ENCODE measurements at places on chromosomes 5 and 9.

DNA sequence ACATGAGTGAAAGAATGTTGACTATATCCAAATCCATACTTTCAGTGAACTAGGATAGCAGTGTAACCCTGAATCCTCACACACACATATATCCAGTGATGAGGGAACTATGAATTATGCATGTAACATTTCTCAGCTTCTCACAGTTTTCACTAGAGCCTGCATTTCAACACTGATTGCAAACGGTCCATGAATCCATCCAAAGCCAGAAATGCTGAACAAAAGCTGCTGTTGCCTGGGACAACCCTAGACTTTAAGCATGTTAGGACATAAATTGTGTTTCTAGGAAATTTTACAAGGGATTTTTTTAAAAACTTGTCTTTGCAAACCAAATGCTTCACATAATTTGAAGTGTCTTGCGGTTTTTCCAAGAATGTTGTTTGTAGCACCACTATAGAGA lies 2010.0 kb upstream of the WWC1 start:
- DNase-seq, result no peak

GRCh38 chr9:117073539-117074341 lies 341.1 kb downstream of the ASTN2 start:
- DNase-seq, result peak; percentile 57

DNA sequence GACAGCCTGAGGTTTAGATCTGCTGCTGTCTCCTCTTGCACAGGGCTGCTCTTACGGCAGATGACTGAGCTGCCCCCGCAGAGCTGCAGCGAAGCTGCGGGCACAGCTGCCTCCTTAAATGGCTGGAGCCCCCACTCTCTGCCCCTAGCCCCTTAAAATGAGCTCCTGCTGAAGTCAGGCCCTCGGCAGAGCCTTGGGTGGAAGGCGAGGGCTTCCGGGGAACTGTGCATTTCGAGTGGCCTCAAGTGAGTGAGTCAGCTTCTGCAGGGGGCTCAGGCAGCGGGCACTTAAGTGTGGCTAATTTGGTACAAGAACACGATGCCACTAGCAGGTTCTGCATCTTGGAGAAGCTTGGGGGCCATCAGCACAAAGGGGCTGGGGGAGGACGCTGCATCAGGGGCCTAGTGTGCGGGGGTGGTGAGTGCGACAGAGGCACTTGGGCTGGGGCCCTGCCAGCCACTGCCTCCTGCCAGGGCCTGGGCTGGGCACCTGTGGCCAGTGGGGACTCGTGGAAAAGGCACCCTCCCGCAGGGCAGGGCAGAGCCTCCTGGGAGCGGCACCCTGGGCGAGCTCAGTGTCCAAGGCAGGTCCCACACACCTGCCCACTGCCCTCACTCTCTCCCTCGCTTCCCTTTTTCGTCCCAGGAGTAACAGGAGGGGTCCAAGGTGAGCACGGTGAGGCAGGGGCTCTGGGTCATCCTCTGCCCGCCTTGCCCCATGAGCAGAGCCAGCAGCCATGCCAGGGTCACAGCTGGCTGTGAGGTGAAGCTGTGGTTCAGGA lies 28.8 kb upstream of the RNU6ATAC start:
- no peak for DNase-seq

GRCh38 chr5:13946111-13946510 lies 1.6 kb upstream of the DNAH5 start:
- peak; percentile 79 for DNase-seq

DNA sequence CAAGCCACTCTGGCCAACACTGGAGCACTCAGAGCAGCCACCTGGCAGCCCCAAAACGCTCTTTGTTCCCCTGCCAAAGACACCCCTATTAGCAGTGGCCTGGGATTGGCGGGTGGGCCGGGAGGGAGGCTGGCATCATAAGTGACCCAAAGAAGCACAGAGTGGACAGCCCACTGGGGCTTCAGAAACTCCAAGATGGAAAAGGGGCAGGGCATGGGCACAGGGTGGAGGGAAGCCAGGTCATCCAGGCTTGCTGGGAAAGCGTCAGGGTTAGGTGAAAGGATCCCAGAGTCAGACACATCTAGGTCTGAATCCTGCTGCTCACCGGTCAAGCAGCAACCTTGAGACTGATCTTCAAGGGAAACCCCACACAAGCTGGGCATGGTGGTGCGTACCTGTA lies 14.8 kb downstream of the EEIG1 start:
- no peak for DNase-seq

DNA sequence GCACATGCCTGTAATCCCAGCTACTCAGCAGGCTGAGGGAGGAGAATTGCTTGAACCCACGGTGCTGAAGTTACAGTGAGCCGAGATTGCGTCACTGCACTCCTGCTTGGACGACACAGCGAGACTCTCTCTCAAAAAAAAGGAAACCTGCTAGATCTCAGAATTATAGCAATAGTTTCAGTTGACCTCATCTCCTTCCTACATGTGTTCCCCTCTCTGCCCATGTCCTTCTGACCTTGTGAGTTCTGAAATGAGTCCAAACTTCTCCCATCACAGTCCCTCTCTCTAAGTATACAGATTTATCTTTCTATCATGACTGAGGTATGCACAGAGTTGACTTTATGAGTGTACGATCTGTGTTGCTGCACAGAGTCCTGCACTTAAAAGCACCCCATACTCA lies 44.6 kb upstream of the SHOC1 start:
- DNase-seq, result no peak

GRCh38 chr5:16963821-16964220 lies 27.7 kb upstream of the MYO10 start:
- DNase-seq, result peak; percentile 16

- no peak for DNase-seq
These were observed 73.0 kb upstream of the OLFM1 start for GRCh38 chr9:135014311-135015010.

DNA sequence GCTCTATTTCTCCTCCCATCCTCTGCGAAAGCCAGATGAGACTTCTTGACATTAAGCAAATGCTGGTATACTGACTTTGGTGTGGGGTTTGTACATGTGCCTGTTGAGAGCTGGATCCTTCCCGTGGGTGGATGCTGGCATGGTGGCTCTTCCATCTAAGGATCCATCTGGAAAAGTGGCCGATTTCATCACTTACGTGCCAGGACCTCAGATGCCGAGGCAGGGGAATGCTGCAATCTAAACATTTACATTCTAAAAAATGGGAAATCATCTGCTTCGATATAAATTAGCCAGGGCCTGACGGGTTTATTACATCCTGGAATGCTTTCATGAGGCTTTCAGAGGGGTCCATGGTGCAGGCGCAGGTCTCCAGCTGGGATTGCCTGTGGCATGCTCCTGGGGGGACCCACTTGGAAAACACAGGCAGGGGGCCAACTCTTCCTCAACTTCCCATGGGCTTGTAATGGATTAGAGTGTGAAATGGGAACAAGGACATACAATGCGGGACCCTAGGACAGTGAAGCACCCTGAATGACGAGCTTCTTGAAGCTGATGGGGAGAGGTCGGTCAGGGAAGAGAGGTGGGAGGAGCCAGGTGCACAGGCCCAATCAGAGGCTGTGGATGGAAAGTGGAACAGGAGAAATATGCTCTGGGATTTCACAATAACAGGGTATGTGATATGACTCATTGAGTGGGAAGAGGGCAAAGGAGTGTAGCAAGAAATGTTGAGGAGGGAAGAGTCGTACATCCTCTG lies 105.5 kb upstream of the PITX1 start:
- DNase-seq, result peak; percentile 94

DNA sequence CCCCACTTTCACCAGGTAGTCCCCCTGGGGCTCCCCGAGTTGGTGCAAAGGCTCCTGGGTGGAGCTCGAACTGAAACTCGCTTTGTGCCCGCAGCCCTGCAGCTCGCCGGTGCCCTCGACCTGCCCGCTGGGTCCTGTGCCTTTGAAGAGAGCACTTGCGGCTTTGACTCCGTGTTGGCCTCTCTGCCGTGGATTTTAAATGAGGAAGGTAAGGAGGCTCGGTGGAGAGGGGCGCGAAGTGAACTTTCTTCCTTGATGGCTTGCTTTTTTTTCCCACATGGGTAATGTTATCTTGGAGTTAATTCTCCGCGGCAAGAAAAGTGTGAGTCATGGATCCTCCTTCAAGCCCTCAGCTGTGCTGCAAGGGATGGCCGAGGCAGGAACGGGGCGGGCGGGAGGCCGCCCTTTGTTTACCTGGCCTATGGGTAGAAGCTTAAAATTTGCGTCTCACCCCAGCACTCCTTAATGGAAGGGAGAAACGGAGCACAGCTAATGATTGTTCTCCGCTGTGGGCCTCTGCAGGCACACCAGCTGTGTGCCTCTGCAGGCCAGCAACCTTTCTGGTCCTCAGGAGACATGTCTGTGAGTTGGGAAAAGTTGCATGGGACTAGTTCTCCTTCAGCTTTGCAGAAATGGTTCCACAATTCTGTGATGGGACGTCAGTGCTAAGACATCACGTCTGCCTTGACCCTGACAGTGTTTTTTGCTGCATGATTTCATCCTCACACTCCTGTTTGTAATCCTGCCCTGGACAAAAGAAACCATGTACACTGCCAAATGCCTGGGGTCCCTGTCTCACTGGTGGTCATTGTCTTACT lies 1.1 kb downstream of the MAMDC2 start:
- peak; percentile 66 for DNase-seq

DNA sequence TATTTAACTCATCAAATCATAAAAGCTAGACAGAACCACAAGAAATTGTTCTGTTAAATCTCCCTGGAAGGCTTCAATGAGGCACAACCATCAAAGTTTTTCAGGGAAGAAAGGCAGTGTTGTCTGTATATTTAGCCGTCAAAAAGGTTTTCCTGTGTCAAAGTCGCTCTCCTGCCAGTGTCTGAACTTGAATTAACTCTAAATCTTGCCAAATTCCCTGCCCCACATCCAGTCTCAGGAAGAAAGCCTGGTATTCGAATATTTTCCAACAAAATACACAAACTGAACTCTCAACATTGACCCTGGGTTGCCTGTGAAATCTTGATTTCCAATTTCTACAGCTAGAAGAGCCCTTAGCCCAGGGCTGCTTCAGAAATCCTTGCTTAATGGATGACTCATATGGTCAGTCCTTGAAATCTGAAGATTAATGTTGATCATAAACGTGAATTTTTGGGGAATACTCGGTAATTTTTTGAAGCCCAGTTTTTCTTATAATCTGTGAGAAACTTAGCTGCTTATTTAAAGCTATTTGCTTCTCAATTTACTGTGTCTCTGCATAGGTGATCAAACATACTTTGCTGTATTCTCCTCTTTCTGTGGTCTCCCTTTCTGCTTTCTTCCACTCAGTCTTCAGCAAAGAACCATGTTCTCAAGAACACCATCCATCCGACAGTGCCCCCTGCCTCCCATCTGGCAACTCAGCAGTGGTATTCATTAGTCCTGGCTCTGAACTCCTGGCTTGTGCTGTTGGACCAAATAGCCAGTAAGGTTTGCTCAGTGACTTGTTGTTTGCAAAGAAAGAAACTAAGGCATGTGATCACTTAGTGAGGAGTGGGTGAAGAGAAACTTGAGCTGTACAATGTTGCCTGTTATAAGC lies 58.9 kb downstream of the NREP start:
- peak; percentile 47 for DNase-seq

GRCh38 chr5:124630767-124631704 lies 115.4 kb downstream of the ZNF608 start:
- peak; percentile 51 for DNase-seq

DNA sequence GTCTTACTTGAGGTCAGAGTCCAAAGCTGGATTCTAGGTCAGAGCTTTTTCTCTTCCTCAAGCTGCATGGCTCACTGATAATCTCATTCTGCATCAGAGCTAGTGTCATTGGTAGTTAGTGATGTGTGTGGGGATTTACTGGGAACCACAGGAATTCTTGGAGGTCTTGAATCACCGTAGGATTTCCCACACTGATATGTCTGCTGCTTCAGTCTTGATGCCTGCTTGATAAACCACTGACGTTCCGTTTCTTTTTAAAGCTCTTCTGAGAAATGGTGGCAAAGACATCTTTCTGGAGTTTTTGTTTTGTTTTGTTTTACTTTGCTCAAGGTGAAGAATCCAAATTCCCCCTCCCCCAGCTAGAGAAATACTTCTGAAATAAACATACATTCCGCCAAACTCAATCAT lies 1.2 kb upstream of the GARIN3 start:
- DNase-seq, result no peak

DNA sequence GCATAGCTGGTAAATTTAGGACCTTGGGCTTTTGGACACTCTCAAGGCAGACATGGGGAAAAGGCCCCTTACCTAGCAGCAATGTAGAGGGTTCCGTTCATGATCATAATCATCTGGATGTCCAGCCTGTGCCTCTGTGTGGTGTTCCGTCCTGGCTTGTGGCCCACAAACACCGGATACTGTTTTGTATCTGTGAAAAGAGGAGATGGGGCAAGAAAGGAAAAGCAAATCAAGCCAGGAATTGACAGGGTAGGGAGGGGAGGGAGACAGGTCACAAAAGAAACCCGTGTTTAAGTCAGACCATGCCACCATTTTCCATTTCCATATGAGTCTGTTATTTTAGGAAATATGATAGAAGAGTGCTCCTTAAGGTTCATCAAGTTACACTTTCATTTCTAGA lies 72.5 kb downstream of the SEMA6A start:
- no peak for DNase-seq

DNA sequence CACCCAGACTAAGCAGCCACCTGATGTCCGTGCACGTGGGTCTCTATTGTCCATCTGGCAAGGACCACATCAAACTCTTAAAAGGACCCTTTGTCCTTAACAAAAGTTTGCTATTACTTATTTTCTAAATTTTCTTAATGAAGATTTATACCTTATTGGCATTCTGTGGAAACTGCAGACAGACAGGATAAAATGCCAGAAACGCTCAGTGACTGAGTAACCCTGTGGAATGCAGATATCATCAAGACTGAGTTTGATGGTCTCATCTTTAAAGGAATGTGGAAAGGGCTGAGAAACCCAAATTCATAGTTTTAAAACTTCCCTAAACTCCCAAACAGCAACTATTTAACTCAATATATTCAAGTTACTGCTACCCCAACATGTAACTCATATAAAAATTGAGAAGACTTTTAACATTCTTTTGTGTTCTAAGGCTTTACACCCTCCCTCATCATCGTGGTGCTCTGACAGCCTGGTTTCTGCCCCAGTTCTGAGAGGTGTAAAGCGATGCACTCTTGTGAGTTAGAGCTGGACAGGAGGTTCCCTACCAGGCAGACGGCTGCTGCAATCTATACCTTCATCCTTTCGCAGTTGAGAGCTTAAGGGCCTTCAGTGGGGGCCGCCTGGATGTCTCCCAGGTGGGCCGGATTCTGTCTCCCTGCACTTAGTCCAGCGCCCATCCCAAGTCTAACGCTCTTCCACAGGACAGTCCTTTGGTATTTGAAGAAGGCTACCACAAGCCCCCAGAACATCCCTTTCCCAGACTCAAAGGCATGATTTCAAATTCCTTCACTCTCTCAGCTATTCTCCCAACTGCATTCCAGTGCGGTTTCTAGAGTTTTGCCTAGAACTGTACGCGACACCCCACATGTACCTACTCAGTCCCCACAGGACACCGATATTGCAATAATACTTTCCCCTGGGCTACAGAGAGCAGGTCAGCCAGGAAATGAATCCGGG lies 68.9 kb downstream of the DAP start:
- DNase-seq, result no peak

- DNase-seq, result no peak
These were observed 14.9 kb upstream of the CERCAM start for GRCh38 chr9:128405780-128406171.
